ENCODE measurements at places on chromosomes 7 and 10. TPM values are rescaled to one million over a fixed set of nuclear protein-coding genes. Genes with fewer than 3 reads are reported as not detected.

Gene PRSS2
- not detected for total RNA-seq

Gene TLX1
- not detected for total RNA-seq

Gene PON1
- total RNA-seq, result 1.5 TPM

Gene SVOPL
- total RNA-seq, result 1.4 TPM

Gene SH2B2
- total RNA-seq, result 21.9 TPM

Gene SEMA3A
- total RNA-seq, result 54.5 TPM

Gene TDRD1
- 1.7 TPM for total RNA-seq

Gene PFKP
- 120 TPM for total RNA-seq

Gene PTF1A
- total RNA-seq, result not detected

Gene KLF14
- total RNA-seq, result not detected

Gene KCND2
- total RNA-seq, result 17.7 TPM

Gene ELOVL3
- total RNA-seq, result not detected

DNA sequence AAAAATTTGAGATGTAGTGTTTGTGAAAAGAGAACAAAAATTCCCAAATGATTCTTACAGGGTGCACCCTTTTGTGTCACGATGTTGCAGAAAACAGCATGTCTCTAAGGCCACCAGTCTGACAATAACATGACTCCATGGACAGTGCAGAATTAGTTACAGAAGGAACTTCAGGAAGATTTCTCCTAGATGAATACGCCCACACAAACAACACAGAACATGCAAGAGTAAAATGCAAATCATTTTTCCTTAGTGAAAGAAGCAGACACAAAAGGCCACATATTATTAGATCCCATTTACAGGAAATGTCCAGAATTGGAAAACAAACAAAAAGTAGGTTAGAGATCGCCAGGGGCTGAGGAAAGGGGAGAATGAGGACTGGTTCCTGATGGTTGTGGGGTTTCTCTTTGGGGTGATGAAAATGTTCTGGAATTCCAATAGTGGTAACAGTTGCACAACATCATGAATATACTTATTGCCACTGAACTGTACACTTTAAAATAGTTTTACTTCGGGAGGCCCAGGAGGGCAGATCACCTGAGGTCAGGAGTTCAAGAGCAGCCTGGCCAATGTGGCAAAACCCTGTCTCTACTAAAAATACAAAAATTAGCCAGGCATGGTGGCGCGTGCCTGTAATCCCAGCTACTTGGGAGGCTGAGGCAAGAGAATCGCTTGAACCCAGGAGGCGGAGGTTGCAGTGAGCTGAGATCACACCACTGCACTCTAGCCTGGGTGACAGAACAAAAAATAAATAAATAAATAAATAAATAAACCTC is 10.2 kb downstream of the ZC3HAV1 start:
- H3K27me3 ChIP-seq, result no peaks in the 10 kb centered on the region
- H3K4me1 ChIP-seq, result peaks cover 19% of the 10 kb centered on the region
- H3K4me3 ChIP-seq, result no peak overlapping the region
- no peak for DNase-seq
- H3K36me3 ChIP-seq, result no peaks in the 10 kb centered on the region

- no peak for DNase-seq
- H3K36me3 ChIP-seq, result peaks cover 4% of the 10 kb centered on the region
- H3K27ac ChIP-seq, result no peak overlapping the region
- H3K27me3 ChIP-seq, result no peaks in the 10 kb centered on the region
- H3K4me3 ChIP-seq, result peak overlapping the region; percentile 67
Measured at GRCh38 chr10:42551582-42552187, 86.7 kb downstream of the ZNF33B start.

DNA sequence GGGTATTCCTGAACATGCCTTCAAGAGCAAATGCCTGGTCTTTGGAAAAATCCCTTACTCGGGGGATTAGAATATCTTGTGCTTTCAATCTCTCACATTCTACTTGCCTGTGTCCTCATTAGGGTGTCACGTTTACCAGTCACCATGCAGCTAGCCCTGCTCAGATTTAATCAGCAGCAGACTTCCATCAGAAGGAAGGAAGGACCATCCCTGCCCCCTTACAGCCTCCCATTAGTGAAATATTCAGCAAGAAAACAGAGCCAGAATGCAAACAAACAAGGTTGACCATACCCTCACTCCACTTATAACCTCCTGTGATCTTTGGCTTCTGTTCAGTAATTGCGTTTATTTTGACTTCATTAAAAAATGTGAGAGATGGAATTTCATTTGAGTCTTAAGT is 208.6 kb downstream of the CXCL12 start:
- no peaks in the 10 kb centered on the region for H3K4me1 ChIP-seq
- no peak overlapping the region for H3K4me3 ChIP-seq
- DNase-seq, result no peak
- no peaks in the 10 kb centered on the region for H3K27me3 ChIP-seq

DNA sequence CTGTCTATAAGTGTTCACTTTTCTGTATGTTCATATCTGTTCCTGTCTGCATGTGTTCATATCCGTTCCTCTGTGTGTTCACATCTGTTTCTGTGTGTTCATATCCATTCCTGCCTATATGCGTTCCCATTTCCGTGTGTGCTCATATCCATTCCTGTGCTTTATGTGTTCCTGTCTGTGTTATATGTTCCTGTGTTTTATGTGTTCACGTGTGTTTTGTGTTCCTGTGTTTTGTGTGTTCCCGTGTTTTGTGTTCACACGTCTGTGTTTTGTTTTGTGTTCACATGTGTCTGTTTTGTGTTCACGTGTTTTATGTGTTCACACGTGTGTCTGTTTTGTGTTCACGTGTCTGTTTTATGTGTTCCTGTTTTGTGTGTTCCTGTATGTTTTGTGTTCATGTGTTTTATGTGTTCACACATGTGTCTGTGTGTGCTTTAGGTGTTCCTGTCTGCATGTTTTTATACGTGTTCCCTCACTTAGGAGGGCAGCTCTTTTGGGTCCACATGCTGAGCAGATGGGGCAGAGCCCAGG is 42.2 kb upstream of the CNPY1 start:
- H3K36me3 ChIP-seq, result no peaks in the 10 kb centered on the region
- H3K27ac ChIP-seq, result no peak overlapping the region
- DNase-seq, result no peak
- no peak overlapping the region for H3K4me3 ChIP-seq

DNA sequence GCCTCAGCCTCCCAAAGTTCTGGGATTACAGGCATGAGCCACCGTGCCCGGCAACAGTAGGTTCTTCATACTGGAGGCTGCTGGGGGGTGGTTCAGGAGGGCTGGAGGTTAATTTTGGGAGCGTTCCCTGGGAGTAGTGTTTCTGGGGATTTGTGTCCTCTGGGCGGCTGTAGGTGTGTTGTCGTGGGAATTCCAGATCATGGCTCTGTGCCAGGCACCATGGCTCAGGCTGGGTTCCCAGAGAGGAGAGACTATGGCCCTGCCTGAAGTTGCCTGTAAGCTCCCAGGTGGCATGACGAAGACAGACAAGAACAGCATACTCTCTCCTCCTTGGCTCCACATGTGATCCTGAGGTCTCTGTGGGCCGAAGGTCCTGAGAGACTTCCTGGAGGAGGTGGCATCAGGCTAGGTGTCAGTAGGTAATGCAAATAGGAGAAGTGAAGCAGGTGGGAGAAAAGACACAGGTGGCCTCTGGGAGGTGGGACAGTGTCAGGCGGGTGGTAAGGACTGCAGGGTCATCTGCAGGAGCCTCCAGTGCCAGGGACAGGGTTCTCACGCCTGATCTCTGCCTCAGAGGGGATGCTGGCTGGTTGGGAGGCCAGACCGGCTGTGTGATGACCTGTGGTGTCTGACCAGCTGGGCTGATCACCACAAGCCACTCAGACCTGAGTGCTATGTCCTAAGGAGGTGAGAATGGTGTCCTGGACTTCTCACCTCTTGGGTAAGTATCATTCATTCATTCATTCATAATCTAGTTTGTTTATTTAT is 18.7 kb downstream of the CLIP2 start:
- H3K27me3 ChIP-seq, result no peaks in the 10 kb centered on the region
- no peak for DNase-seq
- H3K27ac ChIP-seq, result no peak overlapping the region
- peaks cover 7% of the 10 kb centered on the region for H3K4me1 ChIP-seq

DNA sequence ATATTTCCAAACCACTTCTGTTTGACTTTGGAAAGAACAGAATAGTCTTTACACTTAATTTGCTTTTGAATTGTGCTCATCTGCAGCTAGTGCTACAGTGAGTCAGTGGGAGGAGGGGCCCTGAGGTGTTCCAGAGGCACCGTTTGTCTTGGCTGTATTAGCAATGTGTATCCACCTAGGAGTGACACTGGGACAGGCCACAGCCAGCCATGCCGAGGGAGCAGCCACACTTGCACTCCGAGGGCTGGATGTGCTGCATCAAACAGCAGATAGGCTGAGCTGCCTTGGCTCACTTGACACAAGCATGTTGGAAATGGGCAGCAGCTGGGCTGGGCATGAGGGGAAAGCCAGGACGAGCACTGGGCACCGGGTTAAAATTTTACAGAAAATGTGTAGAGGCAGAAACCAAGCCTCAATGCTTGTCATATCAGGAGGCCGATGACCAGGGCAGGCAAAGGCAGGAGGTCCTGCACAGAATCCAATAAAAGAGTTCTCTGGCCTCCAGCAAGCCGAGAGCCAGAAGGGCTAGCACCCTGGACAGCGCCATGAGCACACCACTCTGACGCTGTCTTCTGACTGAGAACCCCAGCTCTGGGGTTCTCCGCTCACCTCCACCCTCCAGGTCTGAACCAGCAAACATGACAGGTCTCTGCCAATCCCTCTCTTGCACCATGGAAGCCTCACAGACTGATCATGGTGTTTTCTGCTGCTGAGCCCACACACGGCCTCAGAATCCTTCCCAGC is 163.3 kb downstream of the GRID1 start:
- H3K4me3 ChIP-seq, result no peak overlapping the region
- H3K36me3 ChIP-seq, result no peaks in the 10 kb centered on the region
- H3K4me1 ChIP-seq, result no peaks in the 10 kb centered on the region
- no peak overlapping the region for H3K27ac ChIP-seq
- no peaks in the 10 kb centered on the region for H3K27me3 ChIP-seq

DNA sequence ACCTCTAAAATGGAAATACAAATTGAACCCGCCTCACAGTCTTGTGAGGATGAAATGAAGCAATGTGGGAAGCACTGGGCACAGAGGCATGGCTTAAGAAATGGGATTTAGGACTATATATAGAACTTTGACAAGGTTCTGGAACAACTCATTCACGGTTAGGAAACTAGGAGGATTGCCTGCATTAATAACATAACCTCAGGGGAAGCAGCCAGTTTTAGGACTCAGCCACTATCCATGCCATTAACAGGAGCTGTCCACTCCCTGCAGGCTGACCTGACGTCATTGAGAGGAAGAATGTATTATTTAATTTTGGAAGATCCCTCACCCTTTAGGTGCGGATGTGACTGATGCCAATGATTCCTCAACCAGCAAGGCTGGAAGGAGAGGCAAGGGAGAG is 34.8 kb downstream of the ITGB8 start:
- H3K36me3 ChIP-seq, result no peaks in the 10 kb centered on the region
- H3K27me3 ChIP-seq, result no peaks in the 10 kb centered on the region
- no peak overlapping the region for H3K4me3 ChIP-seq
- no peak overlapping the region for H3K27ac ChIP-seq
- DNase-seq, result no peak
- no peaks in the 10 kb centered on the region for H3K4me1 ChIP-seq

GRCh38 chr10:55224007-55224781 is 423.2 kb upstream of the PCDH15 start:
- H3K27ac ChIP-seq, result no peak overlapping the region
- H3K4me1 ChIP-seq, result no peaks in the 10 kb centered on the region
- no peaks in the 10 kb centered on the region for H3K36me3 ChIP-seq
- DNase-seq, result no peak

DNA sequence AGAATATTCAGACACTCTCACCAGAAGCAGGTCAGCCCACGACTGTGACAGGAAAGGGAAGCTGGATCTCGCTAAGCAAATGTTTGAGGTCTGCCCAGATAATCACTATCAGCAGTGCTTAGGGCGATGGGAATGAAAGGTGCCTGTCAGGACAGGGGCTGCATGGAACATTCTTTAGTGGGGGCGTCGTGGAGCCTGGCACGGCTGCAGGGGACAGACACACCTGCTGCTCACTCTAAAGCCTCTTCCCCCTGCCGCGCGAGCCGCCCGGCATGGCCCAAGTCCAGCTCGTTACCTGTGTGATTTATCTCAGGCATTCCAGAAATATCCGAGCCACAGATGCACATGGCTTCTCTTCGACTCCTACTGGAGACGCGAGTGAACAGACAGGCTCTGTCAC is 235.5 kb downstream of the GLRX3 start:
- no peaks in the 10 kb centered on the region for H3K27me3 ChIP-seq
- H3K4me1 ChIP-seq, result no peaks in the 10 kb centered on the region
- H3K27ac ChIP-seq, result no peak overlapping the region
- H3K36me3 ChIP-seq, result no peaks in the 10 kb centered on the region
- no peak for DNase-seq

DNA sequence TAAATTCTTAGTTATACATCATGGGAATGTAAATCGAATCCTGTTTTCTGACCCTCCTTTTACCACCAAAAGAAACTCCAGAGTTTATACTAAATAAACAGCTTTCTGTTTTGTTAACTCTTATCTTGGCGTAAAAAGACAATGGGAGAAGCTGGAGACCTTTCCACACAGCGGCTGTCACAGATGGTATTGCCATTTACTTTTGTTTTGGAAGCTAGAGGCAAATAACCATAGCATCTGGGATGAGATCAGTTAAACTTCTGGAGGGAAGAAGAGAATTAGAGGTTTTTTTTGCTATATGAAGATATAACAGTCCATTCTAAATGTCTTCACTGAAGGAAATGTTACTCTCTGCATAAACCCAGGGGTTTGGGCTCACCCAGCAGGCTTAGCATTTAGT is 258.9 kb downstream of the REEP3 start:
- H3K4me1 ChIP-seq, result no peaks in the 10 kb centered on the region
- no peak overlapping the region for H3K27ac ChIP-seq
- no peaks in the 10 kb centered on the region for H3K36me3 ChIP-seq

GRCh38 chr7:50803359-50804337 is 21.0 kb upstream of the GRB10 start:
- H3K36me3 ChIP-seq, result no peaks in the 10 kb centered on the region
- DNase-seq, result no peak
- H3K27me3 ChIP-seq, result no peaks in the 10 kb centered on the region
- H3K4me3 ChIP-seq, result peak overlapping the region; percentile 22

GRCh38 chr7:134602881-134603451 is 43.7 kb upstream of the BPGM start:
- no peak overlapping the region for H3K27ac ChIP-seq
- no peaks in the 10 kb centered on the region for H3K4me1 ChIP-seq
- no peak overlapping the region for H3K4me3 ChIP-seq
- no peaks in the 10 kb centered on the region for H3K36me3 ChIP-seq
- no peaks in the 10 kb centered on the region for H3K27me3 ChIP-seq
- no peak for DNase-seq

DNA sequence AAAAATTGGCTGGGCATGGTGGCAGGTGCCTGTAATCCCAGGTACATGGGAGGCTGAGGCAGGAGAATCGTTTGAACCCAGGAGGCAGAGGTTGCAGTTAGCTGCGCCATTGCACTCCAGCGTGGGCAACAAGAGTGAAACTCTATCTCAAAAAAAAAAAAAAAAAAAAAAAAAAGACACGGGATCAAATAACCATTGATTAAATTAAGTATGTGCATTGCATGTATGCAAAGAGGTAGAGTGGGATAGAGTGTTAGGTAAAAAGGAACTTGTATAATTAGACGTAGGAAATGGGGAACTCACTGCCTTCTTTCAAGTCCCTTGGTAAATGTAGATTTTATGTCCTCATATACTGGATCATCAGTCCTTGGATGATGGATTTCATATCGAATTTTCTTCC is 13.1 kb downstream of the VCL start:
- H3K27me3 ChIP-seq, result no peaks in the 10 kb centered on the region
- peak overlapping the region; percentile 2 for H3K27ac ChIP-seq
- H3K36me3 ChIP-seq, result no peaks in the 10 kb centered on the region
- peaks cover 32% of the 10 kb centered on the region for H3K4me1 ChIP-seq

All from GM23338 (cell line).